ENCODE measurements at places on chromosomes 4 and X.

GRCh38 chr4:66169341-66169740 lies 499.1 kb upstream of the EPHA5 start:
- DNase-seq = peak; percentile 8

- DNase-seq = no peak
These were observed 182.2 kb upstream of the KCNIP4 start for GRCh38 chr4:22130741-22131140.

DNA sequence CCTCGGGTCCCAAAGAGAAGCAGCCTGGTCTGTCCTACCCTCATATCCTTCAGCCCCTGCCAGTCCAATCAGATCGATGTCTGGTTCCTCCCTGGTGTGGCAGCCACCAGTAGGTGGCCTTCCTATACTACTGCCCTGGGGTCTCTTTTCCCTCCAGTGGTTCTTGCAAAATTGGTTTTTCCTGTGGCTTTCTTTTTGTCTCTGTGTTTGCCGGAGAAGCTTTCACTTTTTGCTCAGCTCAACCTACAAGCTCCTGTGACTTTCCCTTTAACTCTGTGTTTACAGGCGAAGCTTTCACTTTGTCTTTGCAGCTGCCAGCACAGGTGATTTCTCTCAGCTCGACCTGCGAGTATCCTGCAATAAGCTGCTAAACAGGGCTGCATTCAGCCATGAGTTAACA lies 46.8 kb downstream of the UGT2A3 start:
- peak; percentile 11 for DNase-seq

DNA sequence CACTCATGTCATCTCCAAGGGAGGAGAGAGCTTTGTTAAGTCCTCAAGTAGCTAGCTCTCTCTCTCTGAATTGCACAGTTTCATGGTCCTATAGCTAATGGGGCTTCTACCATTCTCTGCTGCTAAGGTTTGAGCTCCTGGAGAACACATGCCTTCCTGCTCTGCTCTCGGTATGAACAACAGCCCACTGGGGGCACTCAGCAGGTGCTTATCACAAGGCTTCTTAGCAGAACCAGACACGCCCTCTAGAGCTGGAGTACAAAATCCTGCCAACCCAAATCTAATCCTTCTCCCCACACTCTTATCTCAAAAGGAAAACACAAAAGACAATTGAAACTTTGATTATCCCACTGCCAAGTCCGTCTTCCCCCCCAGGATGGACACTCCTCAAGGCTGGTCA lies 176.5 kb downstream of the HS3ST1 start:
- peak; percentile 7 for DNase-seq

DNA sequence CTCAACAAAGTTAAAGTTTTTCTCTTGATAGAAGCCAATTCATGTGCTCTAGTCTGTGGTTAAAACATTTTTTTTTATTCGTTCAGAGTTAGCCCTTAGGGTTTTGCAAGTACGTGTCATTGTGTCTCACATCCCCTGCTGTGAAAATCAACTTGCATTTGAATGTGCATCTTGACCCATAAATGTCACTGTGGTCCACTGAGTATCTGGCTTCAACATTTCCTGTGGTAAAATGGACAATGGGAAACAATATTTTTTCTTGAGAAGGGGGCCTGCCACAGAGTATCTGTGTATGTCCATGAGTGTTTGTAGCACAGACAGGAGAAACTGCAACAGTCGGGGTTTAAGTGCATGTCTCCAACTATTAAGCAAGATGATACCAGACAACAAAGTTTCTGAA lies 554.8 kb upstream of the TENM3 start:
- no peak for DNase-seq

DNA sequence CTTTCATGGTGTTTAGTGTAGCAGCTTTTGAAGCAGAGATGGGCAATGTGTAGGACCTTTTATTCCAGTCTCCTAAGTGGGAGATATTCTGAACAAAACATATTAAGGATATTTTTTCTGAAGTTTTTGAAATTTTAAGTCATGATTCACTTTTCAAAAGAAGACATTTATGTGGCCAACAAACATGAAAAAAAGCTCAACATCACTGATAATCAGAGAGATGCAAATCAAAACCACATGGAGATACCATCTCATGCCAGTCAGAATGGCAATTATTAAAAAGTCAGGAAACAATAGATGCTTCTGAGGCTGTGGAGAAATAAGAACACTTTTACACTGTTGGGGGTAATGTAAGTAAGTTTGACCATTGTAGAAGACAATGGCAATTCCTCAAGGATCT lies 76.0 kb downstream of the FAT4 start:
- no peak for DNase-seq

GRCh38 chrX:15468036-15468435 lies 25.1 kb downstream of the PIR start:
- DNase-seq = peak; percentile 69

DNA sequence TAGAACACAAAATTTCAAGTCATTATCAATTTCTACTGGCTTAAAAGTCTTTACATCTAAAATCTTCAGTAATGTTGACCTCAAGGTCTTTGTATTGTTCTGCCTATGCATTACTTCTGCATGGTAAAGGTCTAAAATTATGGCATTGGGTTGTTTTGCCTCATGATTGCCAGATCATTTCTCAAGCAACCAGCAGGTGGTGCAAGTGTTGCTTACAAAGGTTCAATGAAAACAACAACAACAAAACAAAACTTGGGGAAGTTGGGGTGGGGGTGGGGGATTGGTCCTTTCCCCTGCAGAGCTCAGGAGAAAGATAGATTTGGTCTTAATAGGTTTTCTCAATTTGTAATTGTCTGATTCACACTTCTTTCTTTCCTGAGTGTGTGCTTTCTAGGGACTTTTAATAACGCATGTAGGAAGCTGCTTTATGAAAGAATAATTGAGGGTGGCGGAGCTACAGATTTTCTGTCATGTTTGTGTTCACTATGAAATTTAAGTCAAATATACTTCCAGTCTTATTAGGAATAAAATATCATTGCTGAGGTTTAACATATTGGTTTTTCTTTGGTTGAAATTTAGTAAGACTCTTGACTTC lies 145.1 kb downstream of the COL4A5 start:
- peak; percentile 10 for DNase-seq

GRCh38 chr4:145531859-145532258 lies 50.2 kb downstream of the SMAD1 start:
- DNase-seq = no peak

DNA sequence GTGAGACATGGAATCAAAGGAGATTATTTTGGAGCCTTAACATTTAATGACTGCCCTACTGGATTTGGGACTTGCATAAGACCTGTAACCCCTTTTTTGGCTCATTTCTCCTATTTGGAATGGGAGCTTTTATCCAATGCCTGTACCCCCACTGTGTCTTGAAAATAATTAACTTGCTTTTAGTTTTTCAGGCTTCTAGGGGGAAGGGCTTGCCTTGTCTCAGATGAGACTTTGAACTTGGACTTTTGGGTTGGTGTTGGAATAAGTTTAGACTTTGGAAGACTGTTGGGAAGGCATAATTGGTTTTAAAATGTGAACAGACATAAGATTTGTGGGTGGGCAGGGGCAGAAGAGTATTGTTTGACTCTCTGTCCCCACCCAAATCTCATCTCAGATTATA lies 189.1 kb upstream of the POU3F4 start:
- DNase-seq = no peak

DNA sequence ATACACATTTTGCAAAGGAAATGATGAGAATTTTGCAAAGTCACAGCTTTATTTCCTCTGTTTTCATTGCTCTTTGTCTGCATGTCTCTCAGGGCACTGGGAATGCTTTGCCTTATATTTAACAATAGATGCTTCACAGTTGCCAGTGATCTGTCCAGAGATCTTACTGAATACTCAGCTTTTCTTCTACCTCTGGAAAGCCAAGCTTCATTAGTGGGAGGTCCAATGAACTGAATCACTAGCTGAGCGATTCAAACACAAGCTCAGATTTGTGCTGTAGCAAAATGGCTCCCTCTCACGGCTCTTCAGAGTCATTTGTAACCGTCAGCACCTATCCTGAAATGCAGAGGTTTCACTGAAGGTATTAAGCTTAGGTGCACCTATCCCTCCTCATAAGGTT lies 138.9 kb downstream of the DCLK2 start:
- DNase-seq = peak; percentile 20

GRCh38 chr4:12122316-12122715 lies 693.6 kb upstream of the HS3ST1 start:
- no peak for DNase-seq

DNA sequence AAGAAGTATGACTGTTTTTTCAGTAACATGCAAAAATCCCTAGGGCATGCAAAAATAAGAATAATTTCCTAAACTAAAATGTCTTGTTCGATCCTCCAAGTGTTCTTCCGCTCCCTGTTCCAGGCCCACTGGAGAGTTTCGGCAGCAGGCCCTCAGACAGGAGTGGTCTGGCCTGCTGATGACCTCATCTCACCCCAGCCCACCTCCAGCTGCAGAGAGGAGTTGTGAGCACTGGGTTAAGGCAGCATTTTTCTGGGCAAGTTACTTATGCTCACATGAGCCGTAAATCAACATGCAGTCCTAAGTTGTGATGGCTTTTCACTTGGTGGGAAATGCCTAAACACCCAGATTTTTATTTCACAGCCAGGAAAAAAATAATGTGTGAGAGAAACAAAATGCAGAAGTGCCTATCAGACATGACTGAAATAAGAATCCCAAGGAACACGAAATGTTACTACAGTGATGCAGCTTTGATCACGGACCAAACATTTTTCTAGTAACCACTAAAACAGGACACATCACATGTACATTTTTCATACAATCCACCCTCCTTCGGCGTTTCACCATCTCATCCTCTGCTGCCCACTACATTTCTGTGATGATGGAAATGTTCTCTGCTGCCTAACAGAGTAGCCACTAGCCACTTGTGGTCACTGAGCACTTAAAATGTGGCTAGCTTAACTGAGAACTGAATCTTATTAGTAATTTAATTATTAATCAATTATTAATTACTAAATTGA lies 153.3 kb upstream of the TBL1X start:
- no peak for DNase-seq

GRCh38 chrX:131302701-131303100 lies 13.6 kb upstream of the IGSF1 start:
- no peak for DNase-seq

DNA sequence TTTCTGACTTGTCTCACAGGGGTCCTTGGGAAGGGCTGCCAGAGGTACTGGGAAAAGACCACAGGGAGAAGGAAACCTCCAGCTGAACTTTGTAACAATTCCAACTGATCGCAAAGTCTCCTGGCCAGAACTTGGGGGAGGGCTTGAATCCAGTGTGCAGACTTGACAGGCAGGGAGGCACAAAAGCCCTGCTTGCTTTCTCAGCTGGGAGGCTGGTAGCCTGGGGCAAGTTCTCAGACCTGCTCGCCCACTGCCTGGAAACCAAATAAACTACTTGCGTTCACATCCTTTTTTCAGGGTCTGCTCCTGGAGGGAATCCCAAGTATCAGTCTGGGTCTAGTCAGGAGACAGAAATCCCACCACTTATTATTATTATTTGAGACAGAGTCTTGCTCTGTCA lies 48.0 kb upstream of the CASK start:
- DNase-seq = no peak

GRCh38 chrX:99468993-99469392 lies 941.1 kb downstream of the PCDH19 start:
- no peak for DNase-seq

DNA sequence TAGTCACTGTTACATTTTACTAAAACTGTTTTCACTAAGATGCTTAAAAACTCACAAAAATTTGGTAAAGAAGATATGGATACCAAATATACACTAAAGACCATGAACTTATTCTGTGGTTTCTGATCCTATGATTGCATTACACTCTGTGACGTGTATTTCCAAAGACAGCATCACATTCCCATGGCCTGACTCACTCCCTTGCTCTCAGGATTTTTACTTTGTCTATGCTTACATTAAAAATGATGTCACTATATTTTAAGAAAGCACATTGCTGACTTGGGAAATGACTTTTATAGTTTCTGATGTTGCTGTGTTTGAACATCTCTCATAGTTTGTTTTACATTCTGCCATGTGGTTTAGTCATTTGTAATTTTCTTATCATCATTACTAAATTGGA lies 327.9 kb upstream of the MAGEB18 start:
- DNase-seq = no peak

DNA sequence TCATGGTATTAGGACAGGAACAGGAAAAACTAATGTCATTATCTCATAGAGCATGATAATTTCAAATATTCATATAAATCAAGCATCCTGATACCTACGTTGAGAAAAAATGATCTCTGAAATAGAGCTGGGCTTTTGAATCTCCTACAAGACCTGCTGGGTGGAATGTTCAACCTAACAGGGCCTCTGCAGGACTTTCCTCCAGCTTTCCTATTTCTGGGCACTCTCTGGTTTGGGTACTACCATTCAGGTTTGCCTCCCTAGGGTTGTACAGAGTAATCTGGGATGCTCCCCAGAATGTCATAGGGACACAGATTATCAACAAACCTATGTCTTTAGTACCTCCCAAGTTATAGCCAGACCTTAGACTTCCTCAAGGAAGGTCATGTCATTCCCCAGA lies 108.9 kb downstream of the CDS1 start:
- no peak for DNase-seq

- DNase-seq = no peak
These were observed 64.7 kb downstream of the SLC7A11 start for GRCh38 chr4:138177278-138177968.

DNA sequence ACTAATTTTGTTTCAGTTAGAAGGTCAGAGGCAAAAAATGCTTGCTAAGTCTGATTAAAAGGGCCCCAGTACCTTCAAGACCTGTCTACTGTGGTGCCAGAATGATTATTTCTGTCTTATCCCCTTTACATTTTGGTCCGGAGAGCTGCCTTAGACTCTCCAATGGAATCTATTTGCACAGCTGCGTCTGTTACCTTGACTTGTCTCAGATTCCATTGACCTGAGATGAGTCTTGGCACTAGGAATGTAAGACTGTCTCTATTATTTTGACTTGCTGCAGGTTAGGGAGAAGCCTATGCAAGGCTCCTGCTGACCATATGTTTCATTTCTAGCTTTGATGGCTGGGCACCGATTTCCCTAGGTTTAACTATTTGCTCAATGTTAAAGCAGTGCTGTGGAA lies 457.6 kb downstream of the KCTD8 start:
- DNase-seq = no peak

DNA sequence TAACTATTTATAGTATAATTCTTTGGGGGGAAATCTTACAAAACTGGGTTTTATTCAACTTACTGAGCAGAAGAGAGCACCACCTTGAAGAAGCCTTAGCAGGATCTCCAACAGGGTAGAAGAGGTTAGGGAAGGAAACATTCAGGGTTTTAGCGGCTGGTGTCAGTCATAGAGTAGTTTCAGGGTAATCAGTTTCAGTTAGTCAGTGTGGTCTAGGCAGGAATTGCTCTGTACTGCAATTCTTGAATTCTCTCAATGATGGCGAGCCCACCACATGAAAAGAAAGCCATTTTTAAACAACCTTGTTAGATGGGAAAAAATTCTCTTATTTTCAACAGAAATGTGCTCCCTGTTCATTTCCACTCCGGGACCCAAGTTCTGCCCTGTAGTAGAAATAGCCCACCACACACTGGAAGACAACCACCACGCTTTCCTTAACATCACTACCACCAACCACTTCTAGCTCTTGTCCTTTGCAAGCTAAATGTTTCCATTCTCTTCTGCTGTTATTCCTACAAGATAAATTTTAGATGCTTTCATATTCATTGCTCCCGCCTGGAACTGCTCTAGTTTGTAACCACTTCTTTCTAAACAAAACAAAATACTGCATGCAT lies 25.9 kb downstream of the COL25A1 start:
- DNase-seq = no peak

GRCh38 chrX:17559728-17560379 lies 177.4 kb upstream of the SCML1 start:
- DNase-seq = no peak

- DNase-seq = peak; percentile 2
These were observed 124.4 kb downstream of the CHRDL1 start for GRCh38 chrX:110671068-110671803.

GRCh38 chr4:18110099-18110498 lies 88.5 kb upstream of the LCORL start:
- DNase-seq = no peak

- peak; percentile 63 for DNase-seq
These were observed 74.0 kb upstream of the BCOR start for GRCh38 chrX:40171513-40172400.
